Stimulated activated CD8-positive, alpha-beta memory T cell treated with anti-CD3 and anti-CD28 coated beads, Interleukin-4, amount 100 ng/mL, for 1 hour (primary cell): ENCODE measurements at places on chromosomes 4 and X.

GRCh38 chr4:176898791-176899190 is 106.1 kb upstream of the VEGFC start:
- no peak for DNase-seq

GRCh38 chr4:88675543-88675942 is 22.1 kb downstream of the NAP1L5 start:
- no peak for DNase-seq

- DNase-seq, result no peak
Measured at GRCh38 chr4:176014583-176015108, 51.0 kb upstream of the WDR17 start.

DNA sequence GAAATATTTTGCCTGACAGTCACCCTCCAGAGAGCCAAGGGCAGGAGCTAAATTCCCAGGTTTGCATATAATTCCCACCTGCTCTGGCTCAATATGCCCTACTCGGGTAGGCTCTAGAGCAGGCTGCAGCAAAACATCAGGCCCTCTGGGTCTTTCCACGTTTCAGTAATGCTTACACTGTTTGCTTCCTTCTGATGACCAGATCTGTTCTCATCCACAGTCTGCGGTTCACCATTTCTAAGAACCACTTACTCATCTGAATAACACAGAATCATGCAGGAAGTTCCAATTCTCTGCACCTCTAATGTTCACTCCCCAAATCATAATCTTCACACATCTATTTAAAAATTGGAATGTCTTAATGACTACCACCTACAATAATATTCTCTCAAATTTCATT is 141.4 kb downstream of the PPP3CA start:
- no peak for DNase-seq

- DNase-seq, result no peak
Measured at GRCh38 chr4:112340023-112340422, 42.9 kb downstream of the ALPK1 start.

- DNase-seq, result no peak
Measured at GRCh38 chrX:65688403-65688871, 21.0 kb downstream of the MSN start.

GRCh38 chr4:140969296-140969695 is 164.0 kb downstream of the RNF150 start:
- no peak for DNase-seq

GRCh38 chrX:139691843-139692505 is 16.0 kb downstream of the MCF2 start:
- no peak for DNase-seq

DNA sequence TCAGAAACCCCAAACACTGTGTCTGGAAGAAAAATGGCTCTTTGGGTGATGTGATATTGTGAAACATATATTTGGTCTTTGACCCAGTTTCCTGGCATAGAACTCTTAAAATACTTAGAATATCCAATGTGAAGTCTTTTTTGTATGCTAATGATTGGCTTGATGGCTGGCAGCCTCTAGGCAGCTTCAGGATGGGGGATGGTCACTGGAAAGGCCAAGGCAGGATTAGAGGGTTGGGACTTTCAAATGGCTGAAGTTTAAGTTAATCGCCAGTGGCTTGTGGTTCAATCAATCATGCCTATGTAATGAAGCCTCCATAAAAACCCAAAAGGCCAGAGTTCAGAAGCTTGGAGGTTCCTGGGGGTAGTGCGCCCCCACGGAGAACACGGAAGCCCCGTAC is 33.5 kb upstream of the ESX1 start:
- no peak for DNase-seq
